ENCODE measurements at places on chromosomes 6 and 20.

DNA sequence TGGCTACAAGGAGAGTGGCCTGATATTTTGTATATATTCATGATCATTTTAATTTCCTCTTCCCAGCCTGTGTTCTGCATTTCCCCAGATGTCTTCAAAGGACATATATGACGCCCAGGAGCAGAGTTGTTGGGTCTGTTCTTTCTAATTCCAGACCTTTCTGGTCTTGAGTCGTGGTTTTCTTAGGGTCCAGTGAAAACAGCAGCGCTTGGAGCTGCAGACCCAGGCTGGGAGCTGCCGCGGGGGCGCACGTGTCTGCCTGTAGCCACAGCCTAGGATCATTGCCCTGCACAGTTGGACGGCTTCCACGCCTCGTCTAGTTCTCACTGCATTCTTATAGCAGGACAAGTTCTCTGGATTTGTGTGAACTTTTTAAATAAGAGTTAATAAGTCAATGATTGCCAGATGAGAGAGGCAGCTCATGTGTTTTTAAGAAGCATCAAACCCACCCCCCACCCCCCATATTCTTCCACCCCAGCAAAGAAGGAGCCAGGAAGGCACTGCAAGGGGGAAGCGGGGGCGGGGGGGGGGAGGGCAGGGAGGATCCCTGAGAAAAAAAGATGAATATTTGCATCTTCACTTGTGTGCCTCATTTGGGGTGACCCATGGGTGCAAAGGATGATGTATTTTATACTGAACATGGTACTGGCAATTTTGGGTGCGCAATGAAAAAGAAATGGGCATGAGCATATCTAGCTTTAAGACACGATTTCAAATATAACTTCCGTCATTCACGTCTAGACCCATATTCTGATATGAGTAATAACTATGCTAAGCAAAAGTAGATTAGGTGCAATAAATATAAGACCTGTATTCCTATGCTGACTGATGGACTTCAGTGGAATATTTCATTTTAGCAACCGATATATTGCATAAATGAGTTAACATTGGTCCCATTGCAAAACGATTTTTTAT lies 160.0 kb downstream of the TBXT start:
- DNase-seq, result no peak

DNA sequence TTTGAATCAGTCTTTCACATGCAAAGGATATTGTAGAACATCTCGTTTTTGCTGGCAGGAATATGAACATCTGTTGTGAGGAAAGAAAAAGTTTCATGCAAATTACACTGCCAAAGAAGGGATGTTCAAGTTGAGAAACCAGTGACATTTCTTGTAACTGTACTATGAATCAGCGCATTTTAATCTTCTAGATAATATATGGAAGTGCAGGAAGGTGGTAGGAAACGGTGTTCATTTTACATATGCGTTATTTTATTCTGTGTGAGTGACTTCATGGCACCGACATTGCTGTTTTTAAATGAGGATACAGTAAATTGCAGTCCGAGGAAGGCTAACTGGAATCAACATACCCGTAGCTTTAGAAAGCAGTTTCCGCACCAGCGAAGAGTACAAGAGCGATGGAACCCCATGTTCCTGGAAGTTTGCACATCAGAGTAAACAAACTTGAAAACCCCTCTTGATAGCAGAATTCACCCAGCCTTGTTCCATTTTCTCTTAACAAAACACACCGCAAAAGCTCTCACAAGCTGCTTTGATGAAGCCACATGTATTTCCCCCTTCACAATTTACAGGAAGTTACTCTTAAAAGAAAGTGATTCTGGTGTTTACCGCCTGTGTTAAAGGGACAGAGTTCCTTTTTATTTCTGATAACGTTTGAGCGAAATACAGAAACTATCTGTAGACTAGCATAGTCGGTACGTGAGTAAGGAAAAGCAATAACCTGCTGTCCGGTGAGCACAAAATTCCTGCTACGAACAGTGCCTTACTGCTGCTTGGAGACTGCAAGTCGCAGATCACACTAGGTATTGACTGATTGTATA lies 11.5 kb downstream of the PRDM1 start:
- no peak for DNase-seq

- no peak for DNase-seq
These were observed 748 bp downstream of the UBE2J1 start for GRCh38 chr6:89351671-89352277.

DNA sequence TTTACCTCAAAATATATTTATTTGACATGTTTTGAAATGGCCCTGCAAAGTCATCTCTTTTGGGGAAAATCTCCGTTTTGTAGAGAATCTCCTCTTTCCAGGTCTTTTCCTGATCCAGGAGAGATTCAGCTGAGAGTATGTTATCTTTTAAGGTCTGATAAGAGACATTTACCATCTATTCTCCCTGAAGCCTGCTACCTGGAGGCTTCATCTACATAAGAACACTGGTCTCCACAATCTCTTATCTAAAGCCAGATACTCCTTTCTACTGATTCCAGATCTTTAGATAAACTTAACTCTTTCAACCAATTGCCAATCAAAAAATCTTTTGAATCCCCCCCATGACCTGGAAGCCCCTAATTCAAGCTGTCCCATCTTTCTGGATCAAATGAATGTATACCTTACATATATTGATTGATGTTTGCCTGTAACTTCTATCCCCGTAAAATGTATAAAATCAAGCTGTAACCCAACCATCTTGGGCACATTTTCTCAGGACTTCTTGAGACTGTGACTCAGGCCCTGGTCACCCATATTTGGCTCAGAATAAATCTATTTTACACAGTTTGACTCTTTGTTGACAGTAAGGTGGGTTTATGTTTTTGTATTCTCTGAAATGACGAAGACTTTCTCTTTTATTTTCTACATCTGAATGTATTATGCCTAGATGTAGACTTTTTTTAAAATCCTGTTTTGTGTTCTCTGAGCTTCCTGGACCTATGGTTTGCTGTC lies 95.5 kb downstream of the ECT2L start:
- DNase-seq, result no peak

GRCh38 chr20:18719426-18719825 lies 94.2 kb upstream of the SCP2D1 start:
- DNase-seq, result no peak

- DNase-seq, result peak; percentile 31
These were observed 26.0 kb upstream of the PLAGL1 start for GRCh38 chr6:144033816-144034735.

DNA sequence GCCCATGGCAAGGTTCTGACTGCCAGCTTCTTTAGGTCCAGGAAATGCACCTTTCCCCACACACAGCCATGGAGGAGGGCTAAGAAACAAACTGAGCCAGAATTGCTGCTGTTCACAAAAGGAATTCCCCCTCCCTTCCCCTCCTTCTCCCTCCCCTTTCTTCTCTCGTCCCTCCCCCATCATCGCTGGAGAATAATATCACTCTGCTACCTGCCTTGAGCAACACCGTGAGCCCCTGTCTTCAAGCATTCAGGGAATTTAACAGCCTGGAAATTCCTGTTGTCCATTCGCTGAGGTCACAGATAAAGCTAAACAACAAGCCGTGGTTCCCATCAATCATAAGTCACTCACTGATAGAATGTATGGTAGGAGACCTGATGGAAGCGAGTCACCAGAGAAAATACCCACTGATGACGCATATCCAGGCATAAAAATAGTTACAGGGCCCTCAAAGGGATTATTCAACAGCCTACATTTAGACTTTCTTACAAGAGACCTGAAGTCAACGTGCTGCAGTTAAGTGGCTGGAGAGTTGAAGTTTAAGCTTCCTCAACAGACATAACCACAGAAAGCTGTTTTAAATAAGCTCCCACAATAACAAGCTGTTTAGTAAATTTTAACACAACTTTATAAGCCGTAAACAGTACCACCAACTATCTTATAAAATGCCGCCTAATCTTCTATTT lies 59.7 kb downstream of the HIVEP2 start:
- peak; percentile 92 for DNase-seq

GRCh38 chr20:47335251-47336128 lies 21.0 kb downstream of the ZMYND8 start:
- DNase-seq, result no peak

- DNase-seq, result peak; percentile 38
These were observed 92.6 kb downstream of the RNGTT start for GRCh38 chr6:88870717-88871330.

DNA sequence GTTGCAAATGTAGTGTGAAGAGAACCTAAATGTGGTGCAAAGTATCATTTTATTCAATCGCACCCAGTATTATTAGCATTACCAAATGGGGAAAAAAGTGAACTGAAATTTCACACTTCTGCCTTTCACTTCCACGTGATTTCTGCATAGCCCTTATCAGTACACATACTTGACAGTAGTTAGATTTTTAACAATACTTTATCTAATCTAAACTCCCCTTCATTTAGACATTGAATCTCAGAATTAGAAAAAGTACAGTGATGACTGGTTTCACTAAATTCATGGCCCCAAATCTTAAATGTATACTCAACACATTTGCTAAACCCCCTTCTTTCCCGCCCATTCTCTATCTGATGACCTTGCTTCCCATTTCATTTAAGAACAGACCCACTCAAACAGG lies 14.3 kb downstream of the STX7 start:
- DNase-seq, result no peak

DNA sequence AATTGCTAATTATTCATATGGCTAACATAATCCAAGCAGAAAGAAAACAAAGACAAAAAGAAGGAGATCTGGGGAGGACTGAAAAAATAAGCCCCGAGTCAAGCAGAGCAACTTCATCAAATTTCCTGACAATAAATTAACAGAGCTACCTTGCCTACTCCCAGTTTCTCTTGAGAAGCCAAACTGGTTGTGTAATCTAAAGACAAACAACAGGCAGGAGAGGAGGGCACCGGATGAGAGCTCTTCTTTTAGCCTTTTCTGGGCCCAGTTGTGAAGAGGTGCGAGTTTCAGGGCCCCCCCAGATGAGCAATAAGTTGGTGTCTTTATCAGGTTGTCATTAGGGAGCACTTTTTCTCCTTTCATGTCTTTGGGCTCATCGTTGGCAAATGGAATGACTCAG lies 197.1 kb upstream of the PCSK2 start:
- DNase-seq, result no peak

GRCh38 chr20:14407336-14407735 lies 69.9 kb upstream of the FLRT3 start:
- DNase-seq, result no peak

DNA sequence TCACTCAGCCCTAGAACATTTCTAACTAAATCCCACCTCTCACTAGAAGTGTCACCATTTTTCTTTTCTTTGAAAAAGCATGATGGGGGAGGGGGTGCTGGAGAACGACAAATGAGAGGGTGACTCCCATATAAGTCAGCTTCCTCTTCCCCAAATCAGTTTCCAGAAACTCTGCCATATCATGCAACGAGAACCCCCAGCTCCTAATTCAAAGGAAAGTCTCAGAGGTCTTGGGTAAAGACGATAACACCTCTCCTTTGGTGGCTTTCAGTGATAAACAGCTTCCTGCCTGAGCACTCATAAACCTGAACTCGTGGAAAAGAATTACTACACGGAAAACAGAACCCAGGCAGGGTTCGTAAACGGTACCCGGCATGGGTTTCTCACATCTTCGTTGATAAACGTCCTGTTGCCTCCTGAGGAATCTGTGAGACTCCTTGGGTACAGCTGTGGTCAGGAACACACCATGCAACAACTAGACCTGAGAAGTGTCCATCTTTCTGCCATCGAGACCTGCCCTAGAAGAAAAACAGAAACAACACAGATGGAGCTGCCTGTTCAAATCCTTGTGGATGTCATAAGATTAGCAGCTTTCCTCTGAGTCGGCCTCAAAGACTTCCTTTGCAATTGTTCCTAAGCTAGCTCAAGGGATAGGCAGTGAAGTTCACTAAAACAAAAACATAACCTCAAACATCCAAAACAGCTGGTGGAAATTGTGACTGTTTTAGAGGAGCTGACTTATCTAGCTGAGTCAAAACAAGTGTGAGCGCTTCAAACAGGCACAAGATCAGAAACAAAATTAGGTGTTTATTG lies 185.8 kb upstream of the PRDM1 start:
- no peak for DNase-seq

GRCh38 chr6:150167479-150167873 lies 24.6 kb downstream of the PPP1R14C start:
- no peak for DNase-seq

DNA sequence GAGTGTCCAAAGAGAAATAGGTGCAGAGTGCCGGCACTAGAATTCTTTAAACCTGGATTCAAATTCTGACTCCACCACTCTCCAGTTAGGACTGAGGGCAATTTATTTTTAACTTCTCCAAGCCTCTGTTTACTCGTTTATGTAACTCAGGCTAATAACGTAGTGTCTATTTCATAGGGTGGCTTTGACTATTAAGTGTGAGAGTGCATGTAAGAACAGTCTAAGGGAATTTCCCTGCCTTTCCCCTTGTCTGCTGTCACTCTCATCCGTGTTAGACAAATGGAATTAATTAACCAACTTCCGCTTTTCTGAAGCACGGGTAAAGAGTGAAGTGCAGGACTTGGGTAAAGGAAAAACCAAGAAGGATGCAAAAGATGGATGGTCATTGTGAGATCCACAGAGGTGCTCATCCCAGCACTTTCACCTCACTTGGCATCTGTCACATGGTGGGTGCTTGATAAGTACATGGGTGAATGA lies 4.1 kb upstream of the ZKSCAN8 start:
- DNase-seq, result peak; percentile 36

DNA sequence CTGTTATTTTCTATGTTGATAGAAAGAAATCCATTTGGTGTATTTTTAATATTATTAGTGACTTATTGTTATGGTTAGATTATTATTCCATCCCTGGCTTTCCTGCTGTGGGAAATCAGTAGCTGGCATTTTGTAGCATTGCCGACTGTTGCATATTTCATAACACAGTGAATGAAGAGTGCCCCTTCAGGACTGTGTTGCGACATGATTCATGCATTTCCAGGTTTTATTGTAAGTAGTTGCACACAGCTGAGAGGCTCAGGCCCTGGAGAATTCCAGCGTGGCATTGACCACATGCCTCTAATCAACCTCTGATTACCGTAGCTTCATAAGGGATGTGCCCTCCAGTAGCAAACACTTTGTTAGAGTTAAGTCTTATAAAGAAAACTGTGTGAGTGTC lies 263.9 kb downstream of the FARS2 start:
- DNase-seq, result peak; percentile 41

DNA sequence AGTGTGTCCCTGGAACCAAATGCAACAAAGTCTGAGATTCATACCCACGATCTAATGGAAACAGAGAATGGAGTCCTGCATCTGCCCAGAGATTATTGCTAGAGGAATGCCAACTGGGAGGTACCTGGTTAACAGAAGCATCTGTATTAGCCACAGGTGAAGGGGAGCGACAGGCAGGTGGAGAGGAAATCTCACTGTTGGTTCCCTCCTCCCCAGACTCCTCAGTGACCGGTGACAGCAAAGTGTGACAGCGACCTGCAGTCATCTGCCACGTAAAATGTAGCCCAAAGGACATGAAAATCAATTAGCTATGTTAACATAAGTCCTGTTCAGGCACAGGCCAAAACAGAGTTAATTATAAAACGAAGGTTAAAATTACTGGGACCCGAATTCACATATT lies 336.6 kb downstream of the SYNE1 start:
- no peak for DNase-seq

DNA sequence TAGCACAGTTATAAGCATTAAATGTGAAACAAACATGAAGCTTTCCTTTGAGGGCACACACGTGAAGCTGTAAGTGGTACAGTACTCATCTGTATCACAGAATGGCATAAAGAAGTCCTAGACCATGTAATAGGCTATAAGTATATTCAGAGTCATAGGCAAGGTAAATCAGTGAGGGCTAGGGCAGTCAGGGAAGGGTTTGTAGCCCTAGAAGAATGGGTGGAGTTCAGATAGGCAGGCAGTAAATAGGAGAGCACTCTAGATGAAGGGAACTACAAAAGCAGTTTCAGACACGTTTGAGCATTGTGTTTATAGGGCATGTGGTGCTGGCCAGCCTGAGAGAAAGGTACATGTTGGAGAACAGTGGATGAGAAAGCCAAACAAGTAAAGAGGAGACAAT lies 9.5 kb downstream of the YWHAB start:
- no peak for DNase-seq

GRCh38 chr6:88174906-88175305 lies 8.8 kb upstream of the CNR1 start:
- no peak for DNase-seq
